ENCODE measurements at places on chromosomes 16 and 17.

DNA sequence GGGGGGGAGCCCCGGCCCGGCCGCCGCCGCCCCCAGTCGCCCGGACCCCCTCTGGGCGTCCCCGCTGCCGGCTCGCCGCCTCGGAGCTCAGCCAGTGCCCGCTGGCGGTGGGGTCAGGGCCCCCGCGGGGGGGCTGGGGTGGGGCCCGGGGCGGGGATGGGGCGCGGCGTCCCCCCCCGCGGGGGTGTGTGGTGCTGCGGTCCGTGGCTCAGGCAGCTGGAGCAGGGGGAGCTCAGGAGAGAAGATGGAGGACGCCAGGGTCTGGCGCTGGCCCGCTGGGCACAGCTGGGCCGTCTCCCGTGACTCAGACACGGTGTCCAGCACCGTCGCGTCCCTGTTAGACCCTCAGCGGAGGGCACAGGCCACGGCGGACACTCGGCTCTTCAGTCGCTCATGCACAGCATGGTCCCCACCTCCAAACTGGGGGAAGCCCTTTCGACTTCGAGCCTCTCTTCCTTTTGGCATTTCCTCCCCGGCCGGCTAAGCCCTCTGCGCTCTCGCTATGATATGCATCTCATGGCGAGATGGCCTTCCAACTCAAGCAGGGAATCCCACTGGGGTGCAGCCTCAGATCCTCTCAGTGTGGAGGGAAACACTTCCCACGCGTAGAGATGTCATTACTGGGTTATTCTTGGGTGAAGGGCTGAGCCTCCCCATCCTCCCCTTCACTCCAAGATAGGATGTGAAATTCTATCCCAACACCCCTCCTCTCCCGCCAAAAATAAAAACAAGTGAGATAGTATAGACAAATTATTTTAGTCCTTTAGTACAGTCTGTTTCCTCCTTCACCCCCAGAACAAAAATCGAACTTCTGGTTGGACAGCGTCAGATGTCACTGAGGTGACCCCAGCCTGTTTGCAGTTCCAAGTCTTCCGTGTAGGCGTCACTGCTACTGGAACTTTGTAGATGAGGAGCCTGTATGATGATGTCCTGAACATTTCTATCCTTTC is 522 bp upstream of the VEZF1 start:
- peak; percentile 87 for DNase-seq

- no peak for DNase-seq
Observed at GRCh38 chr16:79269211-79269863, 331.2 kb downstream of the MAF start.

GRCh38 chr17:42312285-42313130 is 24.2 kb downstream of the STAT5A start:
- DNase-seq, result peak; percentile 58

DNA sequence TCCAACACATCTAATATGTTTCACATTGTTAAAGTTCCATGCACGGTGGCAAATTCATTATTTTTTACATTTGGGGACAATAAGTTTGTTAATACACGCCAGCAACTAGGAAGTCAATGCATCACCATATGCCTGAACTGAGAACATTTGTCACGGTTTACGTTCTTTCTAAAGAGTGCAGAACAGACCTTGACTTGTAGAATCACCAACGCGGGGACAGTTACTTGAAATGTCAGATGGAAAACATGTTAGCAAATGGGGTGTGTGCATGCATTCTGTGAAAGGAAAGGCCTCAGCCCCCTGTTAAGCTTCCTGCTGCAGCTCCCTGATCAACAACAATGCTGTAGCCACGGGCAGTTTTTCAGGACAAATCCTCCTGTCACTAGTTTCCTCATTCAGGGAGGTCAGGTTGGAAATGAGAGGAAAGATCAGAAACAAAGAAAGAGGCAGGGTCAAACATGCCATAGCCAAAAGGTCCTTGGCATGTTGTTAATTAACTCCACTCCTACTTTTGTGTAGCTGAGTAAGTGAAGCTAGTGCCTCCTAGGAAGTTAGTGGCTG is 18.4 kb downstream of the SMIM36 start:
- DNase-seq, result no peak

DNA sequence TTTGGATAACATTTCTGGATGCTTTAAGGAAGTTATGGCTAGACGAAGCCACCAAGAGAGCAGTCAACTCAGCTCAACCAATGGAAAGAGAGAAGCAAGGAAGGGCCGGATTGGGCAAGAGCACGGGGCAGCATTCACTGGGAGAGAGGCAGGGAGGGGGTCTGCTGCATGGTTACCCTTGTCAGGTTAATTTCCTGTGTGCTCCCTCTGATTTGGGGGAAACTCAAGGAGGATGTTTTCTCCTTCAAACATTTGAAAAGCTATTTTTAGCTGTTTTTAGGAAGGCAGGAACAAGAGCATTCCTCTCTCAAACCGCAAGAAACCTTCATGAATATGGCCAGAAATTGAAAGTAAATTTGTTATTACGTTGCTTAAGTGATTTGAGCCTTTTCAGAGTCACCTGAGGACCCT is 118.5 kb upstream of the ZFHX3 start:
- no peak for DNase-seq

GRCh38 chr16:87391950-87392820 is at the start of gene MAP1LC3B:
MAP1LC3B (plus strand) TSS chr16:87392336; CDS start chr16:87392428, 92 bp downstream.
- DNase-seq, result peak; percentile 93

- DNase-seq, result no peak
Observed at GRCh38 chr16:5510819-5511370, 413.3 kb upstream of the EEF2KMT start.

DNA sequence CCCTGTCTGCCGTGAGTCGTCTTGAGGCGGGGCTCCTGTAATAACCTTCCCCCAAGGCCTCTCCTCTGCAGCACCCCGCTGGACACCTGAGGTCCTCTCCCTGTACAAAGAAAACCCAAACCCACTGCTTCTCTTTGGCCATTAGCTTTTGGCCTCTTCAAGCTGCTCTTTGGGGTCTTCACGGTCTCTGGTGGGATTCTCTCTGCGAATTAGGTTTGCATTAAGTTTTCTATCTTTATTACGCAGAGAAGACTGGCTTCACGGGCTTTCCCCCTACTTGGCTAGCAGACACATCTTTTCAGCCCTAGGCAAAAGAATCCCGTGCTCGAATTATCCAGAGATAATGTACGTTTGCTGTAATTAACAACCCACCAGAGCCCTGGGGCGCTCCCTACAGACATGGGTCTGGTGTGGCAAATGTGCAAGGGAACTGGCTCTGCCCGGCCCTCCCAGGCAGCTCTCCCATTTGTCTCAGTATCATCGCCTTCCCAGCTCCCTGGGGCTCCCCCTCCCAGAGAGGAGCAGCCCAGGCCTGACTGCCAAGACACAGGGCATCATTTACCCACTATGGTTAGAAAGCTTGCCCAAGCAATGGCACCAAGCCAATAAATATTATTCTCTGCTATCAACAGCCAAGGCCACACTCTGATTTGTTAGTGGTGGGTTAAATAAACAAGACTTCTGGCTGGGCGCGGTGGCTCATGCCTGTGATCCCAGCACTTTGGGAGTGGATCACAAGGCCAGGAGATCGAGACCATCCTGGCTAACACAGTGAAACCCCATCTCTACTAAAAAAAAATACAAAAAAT is 24.7 kb upstream of the KLHDC4 start:
- DNase-seq, result peak; percentile 85

GRCh38 chr16:25035494-25036405 is 20.6 kb upstream of the ARHGAP17 start:
- DNase-seq, result no peak

DNA sequence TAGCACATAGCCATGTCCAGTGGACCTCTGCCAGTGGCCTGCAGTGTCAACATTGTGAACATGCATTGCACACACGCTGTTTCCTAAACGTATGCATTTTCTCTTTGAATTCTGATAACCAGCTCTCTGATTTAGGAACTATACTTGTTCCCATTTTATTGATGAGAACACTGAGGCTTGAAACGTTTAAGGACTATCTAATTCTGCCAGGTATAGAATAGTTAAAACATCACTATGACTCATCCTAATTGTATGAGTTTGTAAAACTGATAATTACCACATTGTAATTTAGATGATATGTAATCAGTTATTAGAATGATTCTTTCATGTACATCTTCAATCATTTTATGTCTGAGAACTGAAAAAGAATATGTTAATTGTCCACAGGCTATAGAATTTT is 3.1 kb downstream of the BEAN1 start:
- DNase-seq, result no peak

- peak; percentile 18 for DNase-seq
Observed at GRCh38 chr16:49947907-49948678, 76.9 kb upstream of the CNEP1R1 start.
